ENCODE measurements at places on chromosomes 16 and 17.
A peak's percentile ranks its signal among the peaks of the same experiment; 100 is the strongest.

DNA sequence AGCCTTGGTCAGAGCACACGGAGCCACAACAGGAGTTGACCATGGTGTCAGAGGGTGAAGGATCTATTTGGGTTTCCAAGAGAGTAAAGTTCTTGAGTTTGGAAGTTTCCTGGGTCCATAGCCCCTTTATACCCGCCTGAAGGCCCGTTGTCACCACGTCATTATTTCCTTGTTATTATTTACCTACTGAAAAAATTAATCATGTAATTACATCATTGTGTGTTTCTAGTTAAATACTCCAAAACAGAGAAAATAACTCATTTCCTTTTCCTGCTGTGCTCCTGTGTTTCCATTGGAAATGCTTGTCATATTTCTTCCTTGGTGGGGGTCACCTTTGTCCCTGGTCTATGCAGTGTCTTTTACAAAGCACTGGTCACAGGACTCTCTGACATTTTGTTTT is at the start of gene KRTAP4-8:
TSS of gene KRTAP4-8 (minus strand) at position 101 of the 400 bp plus-strand sequence. CDS start at position 43, 58 bp downstream.
- DNase-seq, result no peak

GRCh38 chr17:59839651-59840328 is 53.0 kb downstream of the TUBD1 start:
- peak; percentile 55 for DNase-seq

DNA sequence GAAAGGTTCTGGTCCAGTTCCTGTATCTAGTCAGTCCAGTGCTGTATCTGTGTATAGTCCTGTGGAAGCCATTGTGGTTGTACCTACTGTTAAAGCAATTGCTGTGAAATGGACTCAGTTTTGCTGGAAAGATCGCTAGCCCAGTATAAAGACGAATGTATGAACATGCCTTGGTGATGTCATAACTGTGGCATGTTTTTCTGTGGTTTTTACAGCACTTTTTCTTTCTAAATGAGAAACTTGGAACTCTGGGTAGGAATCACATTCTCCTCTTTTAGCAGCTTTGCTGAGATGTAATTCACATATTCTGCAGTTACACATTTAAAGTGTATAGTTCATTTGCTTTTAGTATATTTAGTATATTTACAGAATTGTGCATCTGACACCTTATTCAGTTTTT is 58.1 kb downstream of the MAP2K4 start:
- DNase-seq, result peak; percentile 57

DNA sequence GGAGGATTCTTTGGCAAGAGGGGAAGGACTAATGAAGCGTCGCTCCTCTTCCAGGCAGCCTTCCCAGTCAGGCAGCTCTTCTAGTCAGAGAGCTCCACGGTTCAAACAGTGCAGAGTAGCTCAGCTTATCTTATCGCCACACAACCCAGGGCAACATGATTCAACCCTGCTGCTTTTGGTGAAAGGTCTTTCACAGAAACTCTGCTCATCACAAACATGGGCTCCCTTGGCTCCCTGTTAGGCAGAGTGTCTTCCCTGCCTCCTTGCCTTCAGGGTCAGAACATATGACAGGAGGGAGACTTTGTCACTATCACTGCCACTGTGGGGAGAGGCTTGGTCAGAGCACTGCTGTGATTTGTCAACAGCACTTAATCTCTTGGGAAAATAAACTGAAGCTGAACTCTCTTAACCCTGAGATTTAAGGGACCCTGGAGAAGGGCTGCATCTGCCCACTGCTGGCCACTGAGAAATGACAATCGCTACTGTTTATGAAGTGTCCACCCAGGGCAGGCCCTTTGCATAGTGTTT is 6.9 kb upstream of the SLC13A2 start:
- DNase-seq, result no peak

DNA sequence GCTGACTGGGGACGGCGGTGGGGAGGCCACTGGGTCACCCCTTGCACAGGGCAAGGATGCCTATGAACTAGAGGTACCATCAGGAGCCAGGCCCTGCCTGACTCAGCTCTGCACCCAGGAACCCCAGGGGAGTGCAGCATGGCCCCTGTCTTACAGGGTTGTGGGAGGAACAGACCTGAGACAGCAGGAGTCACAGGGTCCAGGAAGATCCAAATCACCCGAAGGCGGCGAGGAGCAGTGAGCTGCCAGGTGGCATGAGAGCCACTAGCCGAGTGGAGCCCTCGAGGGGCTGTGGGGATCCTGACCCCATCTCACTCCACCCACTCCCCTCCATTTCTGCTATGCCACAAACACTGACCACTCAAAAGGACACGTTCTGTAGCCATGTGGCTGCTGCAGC is 30.8 kb downstream of the PLD6 start:
- no peak for DNase-seq

DNA sequence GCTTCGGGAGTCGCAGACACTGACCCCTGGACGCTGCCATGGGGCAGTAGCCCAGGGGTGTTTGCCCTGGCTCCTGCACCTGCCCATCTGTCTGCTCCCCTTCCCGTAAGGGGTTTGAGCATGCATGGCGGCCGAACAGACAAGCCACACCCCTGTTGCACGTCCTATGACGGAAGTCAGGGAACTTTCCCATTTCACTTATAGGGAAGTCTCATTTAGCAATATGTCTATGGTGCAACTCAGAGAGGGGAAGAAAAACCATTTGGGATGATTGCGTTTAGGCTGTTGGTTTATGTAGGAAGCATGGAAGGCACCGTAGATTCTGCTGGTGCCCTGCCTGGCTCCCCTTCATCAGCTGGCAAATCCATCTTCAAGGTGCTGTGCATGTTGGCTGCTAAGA is 112.5 kb downstream of the HAPSTR1 start:
- DNase-seq, result no peak

DNA sequence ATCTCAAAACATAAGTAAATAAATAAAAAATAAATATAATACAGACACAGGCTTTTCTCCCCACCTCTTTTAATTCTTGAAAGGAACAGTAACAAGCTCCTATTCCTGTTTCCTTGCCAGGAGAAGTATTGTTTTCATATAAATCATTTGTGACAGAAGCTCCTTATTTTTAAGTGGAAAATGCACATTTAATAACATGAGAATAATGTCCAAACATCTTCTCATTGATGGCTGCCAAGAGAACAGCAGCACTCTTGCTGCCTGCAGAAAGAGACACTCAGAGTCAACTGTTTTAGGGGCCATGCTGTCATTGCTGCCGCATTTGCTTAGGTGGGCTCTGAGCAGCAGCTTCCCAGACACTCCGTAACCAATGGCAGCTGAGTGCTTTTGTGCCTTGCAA is 580.1 kb downstream of the WWOX start:
- no peak for DNase-seq

DNA sequence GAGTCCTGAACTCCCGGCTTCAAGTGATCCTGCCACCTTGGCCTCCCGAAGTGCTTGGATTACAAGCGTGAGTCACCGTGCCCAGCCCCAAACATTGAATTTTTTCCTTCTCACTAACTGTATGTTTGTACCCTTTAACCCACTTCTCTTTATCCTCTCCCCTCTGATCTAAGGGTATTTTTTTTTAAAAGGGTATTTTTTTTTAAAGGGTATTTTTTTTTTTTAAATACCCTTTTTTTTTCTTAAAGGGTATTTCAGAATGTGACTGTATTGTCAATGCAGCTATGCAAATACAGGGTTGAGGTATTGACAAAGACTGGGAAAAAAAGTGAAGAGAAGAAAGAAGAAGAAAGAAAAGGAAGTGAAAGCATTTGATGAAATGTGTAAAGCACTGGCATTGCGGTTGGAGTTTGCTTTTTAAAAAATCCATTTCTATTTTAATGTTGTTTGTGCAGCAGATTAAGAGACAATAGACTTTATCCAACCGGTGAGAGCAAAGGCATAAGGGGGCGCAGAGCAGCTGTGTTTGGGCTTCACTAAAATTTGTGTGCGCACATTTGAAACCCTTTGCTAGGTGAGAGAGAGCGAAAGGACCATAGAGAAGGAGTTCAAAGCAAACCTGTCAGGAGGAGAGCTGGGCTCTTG is 42.4 kb downstream of the SYT17 start:
- DNase-seq, result no peak

GRCh38 chr17:8273884-8274444 is 14.5 kb upstream of the RANGRF start:
- no peak for DNase-seq

DNA sequence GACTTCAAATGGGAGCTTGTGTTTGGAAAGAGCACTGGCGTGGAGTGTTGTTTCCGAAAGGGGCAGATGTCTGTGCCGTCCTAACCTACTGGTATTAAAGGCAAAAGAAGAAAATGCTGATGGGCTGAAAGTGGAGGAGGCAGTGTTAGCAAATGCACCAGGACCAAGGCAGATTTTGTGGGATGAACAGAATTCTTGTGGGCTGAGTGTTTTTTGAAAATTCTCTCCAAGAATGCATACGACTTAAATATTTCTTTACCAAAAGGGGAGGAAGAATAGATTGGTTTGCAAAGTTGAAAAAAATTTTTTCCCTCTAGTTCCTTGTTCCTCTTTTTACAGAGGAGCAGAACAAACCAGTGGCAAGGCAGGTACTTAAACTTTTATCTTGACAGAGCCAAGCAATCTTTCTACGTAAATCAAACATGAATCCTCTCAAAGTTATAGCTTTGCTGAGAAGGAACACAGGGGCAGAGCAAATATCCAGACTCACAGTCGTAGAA is 16.8 kb downstream of the MARCHF10 start:
- peak; percentile 30 for DNase-seq

- DNase-seq, result no peak
Observed at GRCh38 chr16:79136955-79137354, 463.6 kb downstream of the MAF start.

DNA sequence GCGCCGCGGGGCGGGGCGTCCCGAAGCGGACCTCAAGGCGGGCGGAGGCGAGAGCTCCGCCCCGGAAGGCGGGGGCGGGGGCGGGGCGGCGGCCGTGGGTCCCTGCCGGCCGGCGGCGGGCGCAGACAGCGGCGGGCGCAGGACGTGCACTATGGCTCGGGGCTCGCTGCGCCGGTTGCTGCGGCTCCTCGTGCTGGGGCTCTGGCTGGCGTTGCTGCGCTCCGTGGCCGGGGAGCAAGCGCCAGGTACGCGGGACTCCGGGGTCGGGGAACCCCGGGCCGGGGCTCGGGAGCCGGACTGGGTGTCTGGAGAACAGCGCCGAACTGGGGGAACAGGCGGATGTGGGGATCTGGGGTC is at the start of gene TNFRSF12A:
TSS of gene TNFRSF12A (plus strand) at position 122 of the 357 bp plus-strand sequence. CDS start at position 152, 30 bp downstream.
- DNase-seq, result peak; percentile 87

- no peak for DNase-seq
Observed at GRCh38 chr17:69250641-69251040, 22.0 kb upstream of the ABCA10 start.

DNA sequence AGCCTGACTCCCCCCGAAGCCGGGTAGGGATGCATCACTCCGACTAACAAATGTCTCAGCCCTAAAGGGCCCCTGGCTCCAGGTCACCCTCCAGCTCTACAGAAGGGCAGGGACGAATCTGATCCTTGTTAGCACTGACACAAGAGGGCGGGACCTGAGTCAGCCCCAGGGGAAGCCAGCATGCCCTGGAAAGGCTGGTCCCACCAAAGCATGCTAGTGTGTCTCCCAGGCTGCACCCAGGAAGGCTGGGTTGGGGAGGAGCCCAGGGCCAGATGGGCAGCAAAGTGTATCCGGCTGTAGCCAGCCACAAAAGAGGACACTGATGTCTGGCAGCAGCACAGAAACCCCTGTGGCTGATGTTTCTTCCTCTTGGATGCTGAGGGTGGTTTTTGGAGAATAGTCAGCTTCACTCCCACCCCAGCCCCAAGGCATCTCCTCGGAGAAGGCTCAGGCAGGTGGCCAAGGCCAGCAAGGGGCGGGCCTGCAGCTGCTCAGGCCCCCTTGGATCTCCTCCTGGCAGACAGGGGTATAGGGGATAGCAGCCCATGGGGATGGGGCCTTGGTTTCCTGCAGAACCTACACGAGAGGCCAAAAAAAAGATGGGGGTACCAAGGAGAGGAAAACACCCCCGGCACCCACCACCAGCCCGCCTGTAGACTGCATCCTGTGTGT is 11.0 kb downstream of the NATD1 start:
- DNase-seq, result no peak

DNA sequence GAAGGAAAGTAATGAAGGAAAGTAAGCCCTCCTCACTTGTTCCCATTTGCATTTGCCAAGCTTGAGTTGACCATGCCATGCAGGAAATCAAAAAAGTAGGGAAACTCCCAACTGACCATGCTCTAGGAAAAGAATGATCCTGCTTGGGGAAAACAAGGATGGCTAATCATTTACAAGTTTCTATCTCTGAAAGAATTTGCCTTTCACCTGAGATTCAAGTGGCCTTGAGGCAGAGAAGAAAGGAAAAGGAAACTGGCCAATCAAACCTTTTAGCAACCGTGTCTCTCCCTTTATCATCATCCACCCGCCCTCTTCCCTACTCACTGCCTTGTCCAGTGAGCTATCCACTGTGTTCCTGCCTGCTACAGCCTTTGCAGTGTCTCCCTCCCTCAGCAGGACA is 757.2 kb upstream of the SOX9 start:
- no peak for DNase-seq

DNA sequence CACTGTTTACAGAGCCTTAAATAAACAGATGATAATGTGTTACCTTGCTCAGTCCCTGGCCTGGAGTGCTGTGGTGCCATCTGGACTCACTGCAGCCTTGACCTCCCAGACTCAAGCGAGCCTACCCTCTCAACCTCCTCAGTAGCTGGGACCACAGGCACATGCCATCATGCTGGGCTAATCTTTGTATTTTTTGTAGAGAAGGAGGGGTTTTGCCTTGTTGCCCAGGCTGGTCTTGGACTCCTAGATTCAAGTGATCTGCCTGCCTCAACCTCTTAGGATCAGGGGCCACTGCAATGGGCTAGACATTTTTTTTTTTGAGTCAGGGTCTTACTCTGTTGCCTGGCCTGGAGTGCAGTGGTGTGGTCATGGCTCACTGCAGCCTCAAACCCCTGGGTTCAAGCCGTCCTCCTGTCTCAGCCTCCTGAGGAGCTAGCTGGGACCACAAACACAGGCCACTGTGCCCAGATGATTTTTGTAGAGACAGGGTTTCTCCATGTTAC is 5.0 kb upstream of the NAGLU start:
- no peak for DNase-seq

- DNase-seq, result no peak
Observed at GRCh38 chr16:75293772-75294171, 42.3 kb upstream of the BCAR1 start.

DNA sequence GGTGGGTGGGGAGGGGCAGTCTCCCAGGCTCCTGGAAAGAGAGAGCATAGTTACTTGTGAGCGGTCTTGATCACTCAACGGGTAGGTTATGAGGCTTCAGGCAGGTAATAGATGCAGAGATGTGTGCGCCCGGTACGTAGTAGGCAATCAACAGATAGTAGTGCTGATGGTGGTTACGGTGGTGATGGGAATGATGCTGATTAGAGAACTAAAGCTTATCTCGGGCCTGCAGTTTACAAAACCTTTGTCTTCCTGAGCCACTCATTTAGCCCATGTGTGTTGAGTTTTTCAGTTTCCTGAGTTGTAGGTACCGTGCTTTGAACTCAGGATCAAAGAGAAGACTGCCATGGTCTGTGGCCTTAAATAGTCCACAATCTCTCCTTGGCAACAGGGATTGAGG is 401.0 kb downstream of the SNX29 start:
- DNase-seq, result no peak

All from ACHN (cell line).